ENCODE measurements at places on chromosomes 2 and 18. TPM values are rescaled to one million over a fixed set of nuclear protein-coding genes. Genes with fewer than 3 reads are reported as not detected.

The ALPI gene
- not detected for total RNA-seq

The PLCL1 gene
- total RNA-seq = 19.9 TPM

The SLC23A3 gene
- 1.3 TPM for total RNA-seq

The CBLN2 gene
- total RNA-seq = 20.8 TPM

The SPATA3 gene
- total RNA-seq = not detected
